ENCODE measurements at places on chromosomes 11 and 22. TPM values are rescaled to one million over a fixed set of nuclear protein-coding genes. Genes with fewer than 3 reads are reported as not detected.

GRCh38 chr11:88246696-88247095 is 71.5 kb upstream of the RAB38 start:
- no peak overlapping the region for H3K27ac ChIP-seq
- H3K36me3 ChIP-seq: no peaks in the 10 kb centered on the region
- no peak overlapping the region for H3K4me3 ChIP-seq
- no peaks in the 10 kb centered on the region for H3K27me3 ChIP-seq

DNA sequence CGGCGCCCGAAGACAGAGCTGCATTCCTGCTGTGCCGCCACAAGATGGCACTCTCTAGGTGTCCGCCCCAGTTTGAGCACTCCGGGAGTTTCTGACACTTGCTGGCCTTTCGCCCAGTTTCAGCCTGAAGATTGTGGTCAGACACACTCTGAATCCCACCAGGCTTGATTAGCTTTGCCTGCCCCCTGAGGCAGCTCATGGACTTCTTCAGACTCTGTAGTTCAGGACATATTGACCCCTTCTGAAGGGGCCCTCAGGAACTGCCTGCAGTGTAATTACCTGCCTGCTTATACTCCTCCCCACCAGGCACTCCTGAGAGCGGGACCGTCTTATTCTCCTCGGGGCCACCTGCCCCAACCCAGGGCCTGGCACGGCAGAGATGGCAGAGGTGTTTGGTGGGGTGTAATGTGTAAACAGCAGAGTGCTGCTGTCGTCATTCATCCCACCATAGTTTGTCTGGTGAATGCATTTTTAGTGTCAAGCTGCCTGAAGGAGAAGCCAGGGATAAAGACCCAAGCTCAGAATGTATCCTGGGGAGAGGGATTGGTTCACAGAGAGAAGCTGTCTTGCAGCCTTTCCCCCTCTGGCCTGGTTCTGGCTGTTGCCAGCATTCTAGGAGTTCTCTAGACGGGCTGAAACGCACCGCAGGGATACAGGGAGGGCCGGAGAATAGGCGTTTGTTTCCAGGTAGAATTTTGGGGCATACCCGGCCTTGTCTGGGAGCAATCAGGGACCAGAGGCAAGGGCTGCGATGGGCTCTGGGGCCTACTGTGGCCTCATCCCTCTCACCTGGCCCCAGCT is 46.4 kb downstream of the EIF3F start:
- H3K4me3 ChIP-seq: no peak overlapping the region
- DNase-seq: peak; percentile 48
- peaks cover 9% of the 10 kb centered on the region for H3K4me1 ChIP-seq

DNA sequence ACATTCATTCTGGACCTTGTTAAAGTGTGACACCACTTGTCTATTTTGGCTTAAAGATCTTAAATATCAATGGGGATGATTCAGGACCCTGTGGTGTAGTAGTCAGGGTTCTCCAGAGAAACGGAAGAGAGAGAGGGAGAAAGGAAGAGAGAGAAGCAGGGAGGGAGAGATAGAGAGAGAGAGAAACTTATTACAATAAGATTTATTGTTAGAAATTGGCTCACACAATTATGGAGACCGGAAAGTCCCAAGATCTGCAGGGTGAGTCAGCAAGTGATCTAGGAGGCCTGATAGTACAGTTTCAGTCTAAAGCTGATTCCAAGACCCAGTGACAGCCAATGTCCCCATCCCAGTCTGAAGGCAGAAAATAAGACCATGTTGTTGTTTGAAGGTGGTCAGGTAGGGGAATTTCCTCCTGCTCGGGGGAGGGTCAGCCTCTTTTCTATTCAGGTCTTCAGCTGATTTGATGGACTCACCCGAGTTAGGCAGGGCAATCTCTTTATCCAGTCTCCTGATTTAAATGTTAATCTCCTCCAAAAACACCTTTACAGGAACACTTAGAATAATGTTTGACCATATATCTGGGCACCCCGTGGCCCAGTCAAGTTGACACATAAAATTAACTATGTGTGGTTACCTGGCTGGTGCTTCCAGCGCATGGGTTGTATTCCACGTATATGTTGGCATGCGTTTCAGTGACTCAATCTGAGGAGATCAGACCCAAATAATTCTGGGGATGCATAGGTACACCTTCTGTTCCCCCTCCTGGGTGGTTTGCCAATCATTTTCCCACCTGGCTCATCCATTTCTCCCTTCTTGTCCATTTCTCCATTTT is 1350.5 kb downstream of the TBC1D22A start:
- no peak overlapping the region for H3K4me3 ChIP-seq
- no peak for DNase-seq

DNA sequence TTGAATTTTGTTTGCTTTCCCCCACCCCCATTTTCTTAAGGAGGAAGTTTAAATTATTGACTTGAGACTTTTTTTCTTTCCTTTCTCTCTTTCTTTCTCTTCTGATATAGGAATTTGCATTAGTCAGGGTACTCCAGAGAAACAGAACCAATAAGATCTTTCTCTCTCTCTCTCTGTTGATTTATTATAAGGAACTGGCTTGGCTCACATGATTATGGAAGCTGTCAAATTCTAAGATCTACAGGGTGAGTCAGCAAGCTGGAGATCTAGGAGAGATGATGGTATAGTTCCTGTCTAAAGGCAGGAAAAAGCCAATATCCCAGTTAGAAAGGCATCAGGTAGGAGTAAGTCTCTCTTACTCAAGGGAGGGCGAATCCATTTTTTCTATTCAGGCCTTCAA is 64.0 kb downstream of the CCDC81 start:
- H3K27ac ChIP-seq: no peak overlapping the region
- H3K4me3 ChIP-seq: no peak overlapping the region
- DNase-seq: no peak
- no peaks in the 10 kb centered on the region for H3K27me3 ChIP-seq

SMCO4 gene
- total RNA-seq: 14.7 TPM

GRCh38 chr11:26703411-26704191 is 18.3 kb downstream of the SLC5A12 start:
- no peaks in the 10 kb centered on the region for H3K4me1 ChIP-seq
- no peak overlapping the region for H3K4me3 ChIP-seq
- H3K27ac ChIP-seq: no peak overlapping the region
- no peaks in the 10 kb centered on the region for H3K27me3 ChIP-seq
- H3K36me3 ChIP-seq: no peaks in the 10 kb centered on the region

DNA sequence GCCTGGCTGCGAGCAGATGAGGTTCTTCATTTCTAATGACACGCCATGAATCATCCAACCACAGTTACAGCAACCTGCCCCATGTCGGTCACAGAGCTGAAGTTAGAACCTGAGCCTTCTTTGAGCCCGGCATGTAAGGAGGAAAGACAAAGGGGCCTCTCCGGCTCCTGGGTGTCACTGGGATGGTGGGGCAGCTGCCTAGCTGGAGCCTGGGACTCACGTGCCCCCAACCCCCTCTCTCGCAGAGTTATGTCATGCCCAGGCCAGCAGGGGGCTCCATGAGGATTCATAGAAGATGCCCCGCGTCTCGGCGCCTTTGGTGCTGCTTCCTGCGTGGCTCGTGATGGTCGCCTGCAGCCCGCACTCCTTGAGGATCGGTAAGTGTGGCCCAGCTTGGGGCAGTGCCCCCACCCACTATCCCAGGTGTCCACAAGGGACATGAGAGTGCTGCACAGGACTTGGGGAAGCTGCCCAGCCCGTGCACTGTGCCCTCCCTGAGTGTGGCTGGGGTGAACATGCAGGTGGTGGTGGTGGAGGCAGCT is 148.5 kb downstream of the GRIK4 start:
- no peak overlapping the region for H3K4me3 ChIP-seq
- no peak for DNase-seq
- H3K36me3 ChIP-seq: no peaks in the 10 kb centered on the region
- H3K27me3 ChIP-seq: no peaks in the 10 kb centered on the region
- H3K4me1 ChIP-seq: no peaks in the 10 kb centered on the region

OR2AG2 gene
- not detected for total RNA-seq

DNA sequence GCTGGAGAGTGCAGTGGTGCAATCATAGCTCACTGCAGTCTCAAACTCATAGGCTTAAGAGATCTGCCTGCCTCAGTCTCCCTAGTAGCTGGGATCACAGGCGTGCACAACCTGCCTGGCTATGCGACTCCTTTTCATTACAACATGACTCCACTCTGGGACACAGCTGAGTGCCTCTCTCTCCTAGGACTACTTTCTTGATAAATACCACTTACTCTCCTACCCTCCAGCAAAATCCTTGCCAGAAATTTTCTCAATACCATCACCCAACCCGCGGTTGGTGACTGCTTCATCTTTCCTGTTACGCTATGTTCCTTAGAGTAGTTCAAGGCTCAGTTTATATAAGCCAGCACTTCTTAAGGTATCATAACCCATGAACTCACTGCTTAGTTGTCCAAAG is 26.9 kb downstream of the ARFGAP3 start:
- DNase-seq: no peak
- no peaks in the 10 kb centered on the region for H3K27me3 ChIP-seq
- H3K4me1 ChIP-seq: peaks cover 4% of the 10 kb centered on the region
- H3K27ac ChIP-seq: no peak overlapping the region
- no peak overlapping the region for H3K4me3 ChIP-seq

GRCh38 chr22:34395370-34395769 is 475.1 kb upstream of the LARGE1 start:
- no peak overlapping the region for H3K4me3 ChIP-seq
- no peaks in the 10 kb centered on the region for H3K36me3 ChIP-seq
- no peak overlapping the region for H3K27ac ChIP-seq
- no peak for DNase-seq
- no peaks in the 10 kb centered on the region for H3K4me1 ChIP-seq

SYT8 gene
- not detected for total RNA-seq

DNA sequence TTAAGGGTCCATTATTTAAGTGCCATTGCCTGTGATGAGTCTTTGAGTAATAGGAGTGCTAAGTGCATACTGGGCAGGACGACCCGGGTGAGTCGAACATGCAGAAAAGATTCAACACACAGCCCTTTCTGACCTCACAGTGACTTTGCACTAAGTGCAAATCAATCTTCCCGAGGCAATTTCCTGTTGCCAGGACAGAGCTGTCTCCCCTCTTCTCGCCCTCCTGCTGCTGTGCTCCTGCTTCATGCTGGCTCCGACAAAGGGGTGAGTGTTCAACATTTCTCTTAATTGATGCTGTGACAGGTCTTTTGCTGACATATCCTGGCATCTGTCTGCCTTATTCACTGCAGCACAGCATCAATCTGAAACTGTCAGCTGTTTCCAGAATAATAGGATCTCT is 42.0 kb downstream of the MCHR1 start:
- DNase-seq: no peak
- H3K27ac ChIP-seq: no peak overlapping the region
- H3K4me3 ChIP-seq: no peak overlapping the region

DNA sequence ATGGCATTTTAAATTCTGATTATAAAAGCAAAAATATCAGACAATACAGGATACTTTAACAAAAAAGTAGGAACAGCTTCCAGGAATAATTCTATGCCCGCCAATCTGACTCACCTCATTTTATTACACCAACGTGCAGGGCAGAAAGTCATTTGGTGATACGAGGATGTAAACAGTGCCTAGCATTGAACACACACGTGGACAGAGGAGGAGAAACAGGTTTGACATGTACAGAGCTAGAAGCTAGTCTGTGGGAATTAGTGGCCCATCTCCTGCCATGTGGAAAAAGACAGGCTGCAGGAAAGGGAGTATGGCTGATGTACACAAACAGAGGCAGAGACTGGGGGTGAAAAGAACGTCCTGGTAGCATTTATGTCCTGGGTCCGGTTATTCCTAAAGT is 9.0 kb upstream of the SPINDOC start:
- H3K27ac ChIP-seq: no peak overlapping the region
- no peaks in the 10 kb centered on the region for H3K27me3 ChIP-seq
- H3K4me3 ChIP-seq: no peak overlapping the region
- H3K36me3 ChIP-seq: no peaks in the 10 kb centered on the region

DNA sequence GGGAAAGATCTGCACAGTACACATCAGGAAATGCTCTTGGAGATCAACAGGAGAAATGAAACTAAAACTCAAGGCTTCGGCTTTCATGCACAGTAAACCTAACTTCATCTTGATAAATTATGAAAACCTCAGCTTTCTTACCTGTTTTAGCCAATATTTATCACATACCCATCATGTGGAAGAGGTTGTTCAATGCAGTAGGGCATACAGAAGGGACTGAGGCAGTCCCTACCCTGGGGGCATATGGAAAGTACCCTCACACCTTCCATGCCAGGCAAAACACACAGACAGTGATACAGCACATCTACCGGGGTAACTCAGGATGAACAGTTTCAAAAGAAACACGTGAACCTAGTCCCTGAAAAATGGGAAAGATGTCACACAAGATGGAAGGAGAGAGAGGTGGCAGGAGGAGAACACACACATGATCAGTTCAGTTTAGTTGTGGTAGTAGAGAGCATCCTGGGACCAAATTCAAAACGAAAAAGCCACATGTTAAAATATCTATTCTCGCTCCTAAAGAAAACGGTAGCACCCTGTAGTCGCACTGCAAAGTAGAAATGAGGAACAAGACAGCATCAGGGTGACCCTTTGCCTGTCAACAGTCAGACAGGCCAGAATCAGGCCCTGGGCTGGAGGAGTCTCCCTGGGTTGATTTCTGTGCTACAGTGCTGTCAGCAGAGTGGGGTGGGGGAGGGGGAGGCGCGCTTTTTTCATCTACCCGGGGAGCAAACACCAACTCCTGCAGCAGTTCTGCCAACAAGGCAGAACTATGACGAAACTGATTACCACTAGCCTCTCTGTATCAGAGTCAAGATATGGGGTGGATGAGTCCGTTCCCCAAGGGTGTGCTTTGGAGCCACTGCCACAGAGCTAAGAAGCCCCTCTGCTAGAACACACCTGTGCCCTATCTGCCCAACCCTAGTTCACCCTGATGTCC is 1.3 kb downstream of the HIRA start:
- H3K27ac ChIP-seq: peak overlapping the region; percentile 73
- peaks cover 50% of the 10 kb centered on the region for H3K4me1 ChIP-seq
- H3K36me3 ChIP-seq: peaks cover 7% of the 10 kb centered on the region
- H3K4me3 ChIP-seq: peak overlapping the region; percentile 83
- DNase-seq: peak; percentile 40

GRCh38 chr11:116918925-116919655 is 81.7 kb upstream of the APOA1 start:
- no peaks in the 10 kb centered on the region for H3K27me3 ChIP-seq
- no peaks in the 10 kb centered on the region for H3K36me3 ChIP-seq
- no peak overlapping the region for H3K27ac ChIP-seq
- peaks cover 10% of the 10 kb centered on the region for H3K4me1 ChIP-seq

THY1 gene
- total RNA-seq: not detected

GRCh38 chr11:75087319-75088305 is 9.1 kb downstream of the OR2AT4 start:
- H3K36me3 ChIP-seq: no peaks in the 10 kb centered on the region
- no peaks in the 10 kb centered on the region for H3K27me3 ChIP-seq

DMC1 gene
- total RNA-seq: 1.1 TPM

C22orf42 gene
- total RNA-seq: not detected

GRCh38 chr22:25232301-25232700 is 12.9 kb downstream of the CRYBB2 start:
- H3K27ac ChIP-seq: no peak overlapping the region
- no peak overlapping the region for H3K4me3 ChIP-seq
- H3K4me1 ChIP-seq: no peaks in the 10 kb centered on the region
- no peak for DNase-seq
- peaks cover 5% of the 10 kb centered on the region for H3K27me3 ChIP-seq
- no peaks in the 10 kb centered on the region for H3K36me3 ChIP-seq

RTN4R gene
- total RNA-seq: 2.7 TPM

Measured in CD4-positive, alpha-beta memory T cell (primary cell).